ENCODE measurements at places on chromosomes 2 and 18.

DNA sequence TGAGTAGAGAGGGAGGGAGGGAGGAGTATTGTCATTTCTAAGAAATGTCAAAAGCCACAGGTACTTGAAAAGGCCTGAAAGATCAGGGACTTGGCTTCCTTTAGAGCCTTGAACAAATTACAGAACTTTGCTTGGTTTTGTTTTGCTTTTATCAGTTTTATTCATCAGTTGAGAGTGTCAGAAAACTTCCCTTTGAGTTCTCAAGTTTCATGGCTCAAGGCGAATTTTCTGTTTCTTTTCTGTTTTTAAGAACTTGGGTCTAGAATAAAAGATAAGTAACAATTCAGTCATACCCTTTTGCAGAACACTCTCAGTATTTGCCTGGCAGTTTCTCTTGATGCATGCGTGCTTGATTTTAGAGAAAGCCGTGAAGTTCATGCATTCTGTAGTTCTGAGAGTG is 531.9 kb downstream of the PARD3B start:
- no peak for DNase-seq

DNA sequence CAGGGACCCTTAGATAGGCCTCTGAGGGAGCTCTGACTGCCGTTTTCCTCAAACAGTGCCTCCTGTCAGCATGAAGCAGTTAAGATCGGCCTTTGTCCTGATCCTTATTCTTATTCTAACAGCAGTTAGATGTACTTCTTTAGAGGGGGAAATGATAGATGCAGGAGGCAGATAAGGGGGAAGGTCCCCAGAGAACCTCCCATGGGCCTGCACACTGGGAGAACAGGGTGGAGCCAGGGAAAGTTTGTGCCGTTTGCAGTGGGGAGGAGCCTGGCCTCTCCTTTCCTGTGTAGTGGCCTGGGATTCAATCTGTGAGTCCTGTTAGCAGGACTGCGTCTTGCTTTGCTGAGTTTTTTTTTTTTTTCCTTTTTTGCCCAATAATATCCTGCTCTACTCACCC is 7.9 kb upstream of the INPP4A start:
- no peak for DNase-seq

GRCh38 chr2:190607657-190608357 is 41.1 kb upstream of the NAB1 start:
- no peak for DNase-seq

GRCh38 chr2:184444217-184444616 is 154.1 kb upstream of the ZNF804A start:
- no peak for DNase-seq

GRCh38 chr2:16151651-16152050 is 211.3 kb downstream of the MYCN start:
- no peak for DNase-seq

DNA sequence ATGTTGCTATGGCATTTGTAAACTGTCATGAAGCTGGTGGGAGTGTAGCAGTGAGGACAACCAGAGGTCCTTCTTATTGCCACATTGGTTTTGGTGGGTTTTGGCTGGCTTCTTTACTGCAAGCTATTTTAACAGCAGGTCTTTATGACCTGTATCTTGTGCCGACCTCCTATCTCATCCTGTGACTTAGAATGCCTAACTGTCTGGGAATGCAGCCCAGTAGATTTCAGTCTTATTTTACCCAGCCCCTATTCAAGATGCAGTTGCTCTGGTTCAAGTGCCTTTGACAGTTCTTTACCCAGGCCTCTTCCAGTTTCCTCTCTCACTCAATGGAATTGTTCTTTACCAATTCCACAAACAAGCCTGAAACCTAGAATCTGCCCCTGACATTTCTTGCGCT is 145.1 kb downstream of the KCNE4 start:
- no peak for DNase-seq

- no peak for DNase-seq
Observed at GRCh38 chr2:177254433-177255226, 9.9 kb downstream of the NFE2L2 start.

GRCh38 chr2:42072349-42073118 is 24.7 kb downstream of the PKDCC start:
- DNase-seq, result no peak

- peak; percentile 11 for DNase-seq
Observed at GRCh38 chr2:229133155-229133772, 137.8 kb downstream of the PID1 start.

DNA sequence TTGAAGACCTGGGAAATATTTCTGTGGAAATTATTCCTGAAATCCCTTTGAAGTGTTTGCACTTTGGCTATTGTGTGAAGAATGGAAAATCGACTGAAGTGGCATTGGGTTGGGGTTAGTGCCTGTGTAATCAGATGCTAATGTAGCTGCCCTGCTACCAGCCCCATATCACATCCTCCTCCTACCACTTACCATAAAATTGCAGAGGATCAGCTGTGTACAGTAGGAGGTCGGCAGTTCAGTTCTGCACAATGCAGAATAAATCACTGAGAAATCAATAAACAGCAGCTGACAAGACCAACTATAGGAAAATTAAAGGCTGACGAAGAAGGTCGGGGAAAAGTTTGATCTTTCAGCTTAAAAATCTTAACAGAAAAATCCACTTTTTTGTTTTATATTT is 440.9 kb downstream of the PTPRM start:
- DNase-seq, result no peak

GRCh38 chr2:95012881-95013550 is 12.5 kb upstream of the MAL start:
- no peak for DNase-seq

GRCh38 chr2:72425996-72426395 is 278.3 kb upstream of the CYP26B1 start:
- no peak for DNase-seq

DNA sequence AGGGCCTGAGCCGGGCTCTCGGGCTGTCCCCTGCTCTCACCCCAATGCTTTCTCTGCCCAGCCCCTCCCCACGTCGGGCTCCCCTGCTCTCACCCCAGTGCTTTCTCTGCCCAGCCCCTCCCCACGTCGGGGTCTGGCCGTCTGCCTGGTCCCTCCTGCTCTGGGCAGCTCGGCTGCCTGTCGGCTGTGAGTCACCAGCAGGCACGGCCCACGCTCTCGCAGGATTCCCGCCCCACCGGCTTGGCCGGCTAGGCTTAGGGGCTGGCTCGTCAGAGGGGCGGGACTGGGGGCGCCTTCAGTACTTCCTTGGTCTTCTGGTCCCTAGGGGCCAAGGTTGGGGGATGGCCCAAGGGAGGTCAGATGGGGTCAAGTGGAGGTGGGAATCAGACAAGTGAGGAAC is 3.3 kb downstream of the BOK start:
- peak; percentile 23 for DNase-seq

DNA sequence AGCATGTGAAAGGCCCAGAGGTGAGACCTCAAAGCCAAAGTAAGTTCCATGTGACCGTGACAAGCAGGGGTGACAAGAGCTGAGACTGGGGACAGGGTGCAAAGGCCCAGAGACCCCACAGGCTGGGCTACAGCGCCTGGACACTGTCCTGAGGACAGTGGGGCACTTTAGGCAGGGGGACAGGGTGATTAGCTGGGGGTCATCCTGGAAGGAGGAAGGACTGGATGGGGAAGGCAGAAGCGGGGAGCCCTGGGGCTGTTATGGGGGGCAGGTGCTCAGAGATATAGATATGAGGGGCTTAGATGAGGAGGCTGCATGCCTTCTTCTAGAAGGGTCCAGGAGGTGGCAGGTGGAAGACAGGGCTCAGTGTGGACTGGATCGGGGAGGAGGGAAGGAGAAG is 31.5 kb downstream of the KIF1A start:
- no peak for DNase-seq

DNA sequence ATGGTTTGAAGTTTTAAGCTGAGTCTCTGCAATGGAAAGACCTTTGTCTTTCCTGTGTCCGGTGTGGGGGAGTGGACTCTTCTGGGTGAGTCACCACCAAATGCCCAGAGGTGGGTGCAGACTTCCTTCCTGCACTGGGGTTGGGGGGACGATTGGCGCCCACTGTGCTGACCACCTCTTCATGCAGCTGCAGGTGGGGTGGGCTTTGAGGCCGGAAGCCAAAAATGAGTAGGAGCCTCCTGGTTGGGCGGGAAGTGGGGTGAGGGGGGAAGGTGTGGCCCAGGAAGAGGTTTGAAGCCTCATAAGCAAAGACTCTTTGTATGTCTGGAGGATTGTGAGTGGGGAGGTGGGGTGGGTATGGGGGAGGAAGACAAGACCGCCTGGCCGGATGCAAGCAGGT is 27.6 kb downstream of the PAX8 start:
- DNase-seq, result no peak

DNA sequence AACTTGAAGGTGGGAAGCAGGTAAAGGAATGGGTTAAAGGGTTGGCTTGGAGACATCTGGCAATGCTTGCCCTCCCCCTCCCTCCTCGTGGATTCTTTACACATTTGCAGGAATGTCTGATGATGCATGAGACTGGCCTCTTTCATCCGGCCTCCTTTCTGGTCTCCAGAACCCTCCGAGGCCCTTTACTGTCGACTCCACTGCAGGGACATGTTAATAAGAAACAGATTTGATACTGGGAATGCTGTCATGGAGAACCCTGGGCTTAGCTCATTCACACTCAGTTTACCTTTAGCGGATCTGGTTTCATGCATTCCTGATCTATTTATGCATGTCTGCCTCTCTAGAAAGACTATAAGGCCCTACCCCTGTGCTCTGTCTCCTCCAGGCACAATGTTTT is 238.7 kb downstream of the TGIF1 start:
- DNase-seq, result peak; percentile 95

GRCh38 chr2:38876407-38876806 is 631 bp downstream of the MORN2 start:
- DNase-seq, result no peak

DNA sequence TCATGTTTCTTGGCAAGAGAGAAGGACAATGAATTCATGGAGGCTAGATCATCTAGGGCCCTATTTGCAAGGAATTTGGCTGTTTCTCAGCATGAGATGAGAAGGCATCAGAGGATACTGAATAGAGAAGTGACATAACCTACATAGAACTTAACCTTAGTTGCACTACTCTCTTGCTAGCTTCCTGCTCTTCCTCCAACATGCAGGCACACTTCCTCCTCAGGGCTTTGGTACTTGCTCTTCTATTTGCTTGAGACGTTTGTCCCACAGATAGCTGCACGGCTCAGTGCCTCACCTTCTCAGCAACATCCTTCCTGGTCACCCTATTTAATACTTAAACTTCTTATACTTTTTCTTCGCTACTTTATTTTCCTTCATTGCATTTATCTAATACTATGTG is 20.0 kb upstream of the LANCL1 start:
- no peak for DNase-seq

GRCh38 chr2:196391149-196391479 is 219.7 kb upstream of the STK17B start:
- no peak for DNase-seq

DNA sequence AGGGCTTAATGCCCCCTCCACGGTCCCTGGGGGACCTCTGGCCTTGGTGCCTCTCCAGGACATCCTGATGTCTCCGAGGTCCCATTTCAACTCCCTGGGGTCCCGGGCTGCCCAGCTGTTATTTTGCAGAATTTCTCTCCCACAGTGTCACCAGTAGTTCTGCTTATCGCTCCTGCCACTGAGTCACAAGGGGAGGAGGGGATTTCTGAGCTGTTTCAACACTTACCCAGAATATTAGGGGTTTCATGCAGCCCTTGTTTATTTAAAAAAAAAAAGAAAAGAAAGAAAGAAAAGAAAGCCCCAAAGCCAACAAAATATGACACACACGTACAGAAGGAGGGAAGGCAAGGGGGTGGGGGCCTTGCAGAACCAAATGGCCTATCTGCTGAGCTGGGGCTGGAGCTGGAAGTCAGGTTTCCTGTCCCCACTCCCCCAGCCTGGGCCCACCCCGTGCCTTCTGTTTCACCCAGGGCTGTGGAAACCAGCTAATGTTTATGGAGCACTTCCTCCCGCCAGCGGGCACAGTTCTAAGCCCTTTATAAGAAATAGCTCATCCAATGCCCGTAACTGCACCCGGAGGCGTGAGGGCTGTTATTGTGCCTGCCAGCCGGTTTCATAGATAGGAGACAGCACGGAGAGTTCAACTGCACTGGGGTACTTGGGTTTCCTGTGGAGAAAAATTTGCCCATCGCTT is 8.4 kb upstream of the ARID5A start:
- no peak for DNase-seq
